Right cardiac atrium (tissue), 5 donors: ENCODE measurements at places on chromosomes 16 and 17. TPM values are rescaled to one million over a fixed set of nuclear protein-coding genes. Genes with fewer than 3 reads are reported as not detected.

DNA sequence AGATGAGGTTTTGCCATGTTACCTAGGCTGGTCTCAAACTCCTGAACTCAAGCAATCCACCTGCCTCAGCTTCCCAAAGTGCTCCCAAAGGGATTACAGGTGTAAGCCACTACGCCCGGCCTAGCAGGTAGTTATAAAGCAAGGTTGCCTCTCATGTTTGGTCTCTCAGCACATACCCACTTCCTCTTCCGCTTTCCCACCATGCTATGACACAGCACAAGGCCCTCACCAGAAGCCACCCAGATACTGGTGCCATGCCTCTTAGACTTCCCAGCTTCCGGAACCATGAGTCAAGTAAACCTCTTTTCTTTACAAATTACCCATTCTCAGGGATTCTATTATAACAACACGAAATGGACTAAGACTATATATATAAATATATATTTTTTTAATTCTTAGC is 143.6 kb downstream of the COPRS start:
- DNase-seq = no peak

- no peak for DNase-seq
These were observed 69.3 kb downstream of the PLCG2 start for GRCh38 chr16:81848306-81848853.

GRCh38 chr16:19875900-19876299 is 8.7 kb downstream of the GPRC5B start:
- DNase-seq = no peak

DNA sequence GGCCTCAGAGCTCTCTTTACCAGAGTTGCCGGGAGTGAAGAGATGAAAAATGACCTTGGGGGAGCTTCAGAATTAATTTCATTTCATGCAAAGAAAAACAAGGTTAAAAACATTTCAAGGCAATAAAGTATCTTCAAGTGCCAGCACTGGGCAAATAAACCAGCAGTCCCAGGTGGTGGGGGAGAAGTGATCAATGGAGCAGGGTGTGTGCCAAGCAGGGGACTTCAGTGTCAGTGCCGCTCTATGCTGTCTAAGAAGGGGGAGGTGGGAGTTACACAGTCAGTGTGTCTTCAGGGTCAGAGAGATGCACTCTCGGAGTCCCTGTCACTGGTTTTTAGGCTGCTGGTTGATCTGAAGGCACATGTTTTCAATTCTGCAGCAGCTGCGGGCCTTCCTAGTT is 57.2 kb upstream of the MGAT5B start:
- DNase-seq = no peak

Gene RETREG3
- total RNA-seq = 23.9 TPM

DNA sequence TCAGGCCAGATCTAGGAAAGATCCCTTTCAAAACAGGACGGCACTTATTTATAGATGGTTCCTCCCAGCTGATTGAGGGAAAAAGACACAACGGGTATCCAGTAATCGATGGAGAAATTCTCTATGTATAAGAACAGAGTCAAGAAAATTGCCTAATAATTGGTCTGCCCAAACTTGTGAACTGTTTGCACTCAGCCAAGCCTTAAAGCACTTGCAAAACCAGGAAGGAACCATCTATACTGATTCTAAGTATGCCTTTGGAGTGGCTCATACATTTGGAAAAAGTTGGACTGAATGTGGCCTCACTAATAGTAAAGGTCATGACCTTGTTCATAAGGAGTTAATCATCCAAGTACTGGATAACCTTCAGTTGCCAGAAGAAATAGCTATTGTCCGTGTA is 5.9 kb downstream of the HPR start:
- no peak for DNase-seq

GRCh38 chr17:8224891-8225812 is 14.8 kb upstream of the AURKB start:
- DNase-seq = peak; percentile 51
